Endothelial cell (in vitro differentiated cells): ENCODE measurements at places on chromosomes 5 and 9.

- no peak for DNase-seq
These were observed 5.9 kb downstream of the FKBP15 start for GRCh38 chr9:113215132-113215531.

- no peak for DNase-seq
These were observed 14.8 kb downstream of the RBM27 start for GRCh38 chr5:146218168-146218567.

DNA sequence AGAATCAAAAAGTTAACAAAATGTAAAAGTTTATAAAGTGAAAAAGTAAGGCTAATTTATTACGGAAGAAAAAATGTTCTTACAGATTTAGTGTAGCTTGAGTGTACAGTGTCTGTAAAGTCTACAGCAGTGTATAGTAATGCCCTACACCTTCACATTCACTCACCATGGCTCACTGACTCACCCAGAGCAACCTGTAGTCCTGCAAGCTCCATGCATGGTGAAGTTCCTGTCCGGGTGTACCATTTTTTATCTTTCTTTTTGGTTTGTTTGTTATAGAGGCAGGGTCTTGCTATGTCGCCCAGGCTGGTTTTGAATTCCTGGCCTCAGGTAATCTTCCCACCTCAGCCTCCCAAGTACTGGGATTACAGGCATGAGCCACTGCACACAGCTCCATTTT is 93.6 kb downstream of the MED27 start:
- DNase-seq, result no peak

- no peak for DNase-seq
These were observed 44.3 kb upstream of the SH3PXD2B start for GRCh38 chr5:172498431-172499129.

GRCh38 chr5:169416583-169417196 is 115.8 kb upstream of the SLIT3 start:
- DNase-seq, result no peak

- no peak for DNase-seq
These were observed 2.0 kb downstream of the ASPN start for GRCh38 chr9:92480291-92480771.

- DNase-seq, result no peak
These were observed 1.7 kb downstream of the GOLM1 start for GRCh38 chr9:86097510-86098224.

DNA sequence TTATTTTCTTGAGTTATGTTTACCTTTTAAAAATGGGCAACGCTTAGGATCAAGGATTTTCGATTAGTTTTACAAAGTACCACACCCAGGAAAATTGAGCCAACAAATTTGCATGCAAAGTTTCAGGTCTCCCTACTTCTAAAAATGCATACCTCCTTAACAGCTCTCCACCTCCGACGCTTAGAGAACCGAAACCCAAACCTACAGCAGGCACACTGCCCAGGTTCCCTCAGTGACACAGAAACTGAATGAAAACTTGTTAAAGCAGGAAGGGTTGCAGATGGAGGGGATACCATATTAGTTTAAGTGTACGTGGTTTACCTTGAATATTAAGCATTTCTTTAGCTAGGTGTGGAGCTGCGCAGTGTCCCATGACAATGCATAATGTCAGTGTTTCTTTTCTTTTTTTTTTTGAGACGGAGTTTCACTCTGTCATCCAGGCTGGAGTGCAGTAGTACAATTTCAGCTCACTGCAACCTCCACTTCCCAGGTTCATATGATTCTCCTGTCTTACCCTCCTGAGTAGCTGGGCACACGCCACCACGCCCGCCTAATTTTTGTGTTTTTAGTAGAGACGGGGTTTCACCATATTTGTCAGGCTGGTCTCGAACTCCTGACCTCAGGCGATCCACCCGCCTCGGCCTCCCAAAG is 1.6 kb upstream of the SUB1 start:
- no peak for DNase-seq

DNA sequence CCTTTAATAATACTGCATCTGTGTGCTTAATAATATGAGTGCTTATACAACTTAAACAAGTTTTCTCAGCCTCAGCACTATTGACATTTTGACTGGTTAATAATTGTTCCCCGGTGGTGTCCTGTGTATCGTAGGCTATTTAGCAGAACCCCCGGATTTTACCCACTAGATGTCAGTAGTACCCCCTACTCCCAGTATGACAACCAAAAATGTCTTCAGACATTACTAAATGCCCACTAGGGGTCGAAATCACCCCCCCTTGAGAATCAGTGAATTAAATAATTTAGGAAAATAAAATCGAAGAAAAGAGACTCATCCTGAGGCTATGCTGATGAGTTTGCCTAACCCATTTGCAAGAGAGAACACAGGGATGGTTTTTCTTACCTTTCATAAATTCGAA is 166.3 kb downstream of the ATP10B start:
- DNase-seq, result peak; percentile 11
